ENCODE measurements at places on chromosomes 3 and 15.

DNA sequence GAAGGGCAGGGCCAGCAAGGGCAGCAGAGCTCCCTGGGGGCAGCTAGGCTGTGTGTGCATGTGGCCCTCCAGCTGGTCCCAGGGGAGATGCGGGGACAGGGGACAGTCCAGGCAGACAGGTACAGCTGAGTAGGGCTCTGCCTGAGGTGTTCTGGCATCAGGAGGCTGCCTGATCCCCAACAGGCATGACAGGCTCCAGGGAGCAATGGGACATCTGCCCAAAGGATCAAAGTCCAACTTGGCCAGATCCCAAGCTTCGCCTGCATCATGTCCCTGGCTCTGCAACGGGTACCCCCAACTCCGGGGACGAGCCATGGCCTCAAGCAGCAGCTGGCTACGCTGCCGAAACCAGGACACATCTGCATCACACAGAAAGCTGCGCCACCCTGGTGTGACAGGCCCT, 21.8 kb downstream of the ATRIP start:
- DNase-seq = no peak

DNA sequence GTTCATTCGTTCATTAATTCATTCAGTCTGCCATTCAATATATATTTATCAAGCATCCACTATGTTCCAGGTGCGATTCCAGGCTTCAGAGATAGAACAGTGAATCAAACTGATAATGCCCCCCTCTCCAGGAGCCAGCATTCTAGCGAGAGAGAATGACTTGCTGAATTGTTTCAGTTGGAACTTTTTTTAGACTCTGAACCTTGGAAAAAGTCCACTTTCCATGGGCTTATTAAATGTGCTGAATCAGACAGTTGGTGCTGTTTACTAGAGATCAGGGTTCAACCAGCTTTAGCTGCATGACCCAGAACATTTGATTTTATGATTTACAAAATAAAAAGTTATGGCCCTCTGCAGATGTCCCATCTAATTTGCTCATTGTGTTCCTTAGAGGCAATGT, 213.2 kb downstream of the THSD4 start:
- no peak for DNase-seq

- no peak for DNase-seq
Observed at GRCh38 chr3:131370935-131371687, 10.5 kb upstream of the NUDT16 start.

- DNase-seq = no peak
Observed at GRCh38 chr15:73601451-73602445, 31.4 kb downstream of the NPTN start.

DNA sequence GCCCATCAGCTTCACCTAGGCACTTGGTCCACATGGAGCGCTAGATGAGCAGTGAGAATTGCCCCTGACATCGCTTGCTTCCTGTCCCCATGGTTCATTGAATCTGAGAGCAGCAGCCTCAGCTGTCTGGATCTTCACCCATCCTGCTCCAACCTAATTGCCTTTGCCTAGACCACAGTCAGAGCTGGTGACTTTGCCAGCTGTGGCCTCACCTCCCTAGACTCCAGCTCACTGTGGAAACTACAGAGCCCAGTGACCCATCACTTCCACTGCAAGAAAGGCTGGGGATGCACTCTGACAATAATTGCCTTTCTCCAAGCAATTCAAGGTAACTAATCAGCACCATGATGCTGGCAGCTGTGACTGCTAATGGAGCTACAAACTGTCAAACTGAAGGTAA, 30.6 kb upstream of the SLC6A1 start:
- no peak for DNase-seq

- no peak for DNase-seq
Observed at GRCh38 chr3:139710212-139710611, 32.4 kb upstream of the NMNAT3 start.

GRCh38 chr3:14415501-14415900, 13.1 kb downstream of the SLC6A6 start:
- peak; percentile 54 for DNase-seq

DNA sequence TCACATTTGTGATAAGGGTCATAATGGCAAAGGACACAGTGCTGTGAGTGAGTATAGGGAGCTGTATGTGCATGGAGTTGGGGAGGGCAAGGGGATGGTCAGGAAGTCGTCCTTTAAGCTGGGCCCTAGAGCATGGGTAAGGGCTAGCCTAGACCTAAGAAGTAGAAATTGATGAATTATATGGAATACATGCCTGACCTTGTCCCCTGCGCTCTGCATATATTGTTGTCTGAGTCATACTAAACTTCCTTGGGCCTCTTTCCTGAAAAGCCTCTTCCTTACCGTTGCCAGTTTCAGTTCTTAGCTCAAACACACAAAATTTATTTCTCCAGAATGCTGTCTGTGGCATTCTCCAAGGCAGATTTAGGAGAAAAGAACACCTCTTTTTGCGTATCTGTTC, 4.6 kb downstream of the SNRK start:
- no peak for DNase-seq

GRCh38 chr15:100898152-100898490, 18.5 kb downstream of the ALDH1A3 start:
- DNase-seq = no peak

GRCh38 chr3:192194085-192194484, 533.3 kb downstream of the FGF12 start:
- DNase-seq = no peak

- no peak for DNase-seq
Observed at GRCh38 chr3:49928481-49929017, 1.1 kb downstream of the MON1A start.

GRCh38 chr3:10310578-10310977, 10.3 kb downstream of the SEC13 start:
- no peak for DNase-seq

DNA sequence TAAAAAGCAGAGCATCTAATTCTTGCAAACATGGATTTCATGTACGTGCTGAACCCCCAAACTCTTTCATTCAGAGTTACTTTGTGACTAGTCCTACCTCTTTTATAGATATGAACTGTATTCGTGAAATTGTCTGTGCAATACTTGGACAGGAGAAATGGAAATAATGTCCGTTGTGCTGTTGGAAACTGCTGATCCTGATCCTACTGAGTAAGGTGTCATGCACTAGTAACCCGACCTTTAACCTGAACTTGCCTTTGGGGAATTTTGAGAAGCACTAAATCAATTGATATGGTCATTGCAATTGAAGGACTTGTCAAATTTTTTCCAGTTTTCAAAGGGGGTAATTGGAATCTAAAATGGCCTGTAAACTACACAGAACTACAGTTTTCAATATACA, 856.4 kb downstream of the ROBO1 start:
- no peak for DNase-seq

DNA sequence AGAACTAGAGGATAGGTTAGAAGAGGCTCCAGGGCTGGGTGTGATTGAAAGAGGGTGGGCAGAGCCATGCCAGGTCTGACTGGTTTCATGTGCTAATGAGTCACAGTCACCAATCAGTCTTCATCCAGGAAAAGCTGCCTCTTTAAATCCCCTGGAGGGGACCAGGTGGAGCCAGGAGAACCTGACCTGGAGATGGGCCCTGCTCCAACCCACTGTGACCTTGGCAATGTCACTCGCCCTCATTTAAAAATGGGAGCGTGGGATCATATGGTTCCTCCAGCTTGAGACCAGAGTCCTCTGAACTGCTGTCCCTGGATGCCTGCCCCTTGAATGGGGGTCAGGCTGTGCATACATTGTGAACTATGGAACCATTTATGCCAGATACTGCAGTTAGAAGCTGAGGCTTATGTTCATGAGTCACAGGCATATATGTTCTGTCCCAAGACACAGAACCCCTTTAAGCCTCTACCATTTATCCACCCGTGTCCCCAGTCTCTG, 23.0 kb downstream of the HES1 start:
- DNase-seq = no peak

DNA sequence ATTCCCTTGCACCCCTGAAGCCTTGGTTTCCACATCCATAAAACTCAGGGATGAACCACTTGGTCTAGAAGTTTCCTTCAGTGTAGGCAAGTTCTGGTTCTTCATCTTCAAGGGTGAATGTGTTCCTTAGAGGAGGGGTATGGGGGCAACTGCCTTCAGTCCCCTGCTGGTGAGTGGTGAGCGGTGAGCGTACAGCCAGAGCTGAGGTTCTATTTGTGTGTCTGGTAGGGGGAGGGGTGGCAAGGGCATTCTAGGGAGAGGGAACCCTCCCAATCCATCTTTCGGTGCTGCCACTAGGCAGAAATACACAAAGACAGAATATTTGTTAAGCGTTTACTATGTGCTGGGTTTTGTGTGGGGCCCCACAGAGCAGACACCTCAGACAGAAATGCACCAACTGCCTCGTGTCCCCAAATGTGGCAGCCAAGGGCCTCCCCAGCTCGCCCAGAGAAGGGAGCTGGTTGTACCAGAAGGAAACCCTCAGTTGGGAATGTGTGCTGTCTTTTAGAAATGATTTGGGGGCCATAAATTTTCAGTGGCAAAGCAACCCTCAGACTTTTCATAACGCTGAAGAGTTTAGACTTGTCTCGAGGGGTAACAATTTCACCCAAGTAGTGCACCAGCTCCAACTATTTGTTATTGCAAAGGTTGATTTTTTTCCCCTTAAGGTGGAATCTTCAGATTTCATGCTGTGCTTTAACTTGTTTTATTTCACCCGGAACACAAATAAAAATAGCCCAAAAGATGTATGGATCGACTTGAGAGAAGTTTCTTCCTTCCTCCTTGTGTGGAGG, 137.6 kb downstream of the FBLN2 start:
- DNase-seq = no peak

GRCh38 chr15:49686599-49686998, 65.8 kb downstream of the DTWD1 start:
- DNase-seq = peak; percentile 5

DNA sequence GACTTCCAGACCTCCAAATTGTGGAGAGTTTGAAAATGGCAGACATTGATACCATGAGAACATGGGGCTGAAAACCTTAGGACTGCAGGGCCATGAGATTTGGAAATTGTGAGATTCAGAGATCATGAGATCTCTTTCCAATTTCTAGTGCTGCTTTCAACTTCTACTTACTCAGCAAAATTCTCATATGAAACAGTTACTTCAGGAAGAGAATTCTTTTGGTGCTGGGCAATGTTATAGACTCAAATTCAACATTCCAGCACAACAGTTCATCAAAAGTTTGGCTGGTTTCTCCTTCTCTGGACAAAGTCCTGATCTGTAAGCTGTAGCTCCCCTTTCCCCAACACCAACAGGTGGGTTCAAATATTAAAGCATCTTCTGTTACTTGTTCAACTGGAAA, 506.9 kb upstream of the NECTIN3 start:
- no peak for DNase-seq

DNA sequence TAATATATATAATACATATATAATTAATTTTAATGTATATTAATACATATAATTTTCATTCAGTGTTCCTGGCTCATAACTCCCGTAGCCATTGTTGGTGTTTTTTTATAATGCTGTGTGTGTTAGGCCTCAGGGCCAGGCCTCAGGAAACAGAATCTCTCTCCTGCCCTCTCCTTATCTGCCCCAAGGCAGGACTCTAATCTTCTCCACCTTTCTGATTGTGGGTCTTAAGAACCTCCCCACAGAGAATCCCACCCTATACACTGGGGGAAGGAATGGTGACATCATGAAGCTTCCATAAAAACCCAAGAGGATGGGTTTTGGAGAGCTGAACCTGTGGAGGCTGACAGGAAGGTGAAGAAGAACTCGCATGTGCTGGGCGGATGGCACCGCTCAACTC, 4.0 kb upstream of the FMN1 start:
- DNase-seq = no peak

- no peak for DNase-seq
Observed at GRCh38 chr15:50180091-50180490, 1.9 kb upstream of the SLC27A2 start.

GRCh38 chr3:42184651-42185443, 81.1 kb downstream of the CCK start:
- no peak for DNase-seq

DNA sequence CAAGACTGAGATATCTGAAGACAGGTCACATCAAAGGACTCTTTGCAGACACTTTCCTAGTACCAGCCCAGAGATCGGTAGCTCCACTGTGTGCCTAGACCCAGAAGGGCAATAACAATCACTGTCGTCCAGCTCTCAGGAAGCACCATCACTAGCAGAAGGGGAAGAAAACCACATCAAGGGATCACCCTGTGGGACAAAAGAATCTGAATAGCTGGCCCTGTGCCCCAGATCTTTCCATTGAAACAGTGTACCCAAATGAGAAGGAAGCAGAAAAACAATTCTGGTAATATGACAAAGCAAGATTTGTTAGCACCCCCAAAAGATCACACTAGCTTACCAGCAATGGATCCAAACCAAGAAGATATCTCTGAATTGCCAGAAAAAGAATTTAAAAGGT, 404.4 kb upstream of the NECTIN3 start:
- no peak for DNase-seq

GRCh38 chr3:165192610-165193192, 3.5 kb downstream of the SLITRK3 start:
- no peak for DNase-seq

DNA sequence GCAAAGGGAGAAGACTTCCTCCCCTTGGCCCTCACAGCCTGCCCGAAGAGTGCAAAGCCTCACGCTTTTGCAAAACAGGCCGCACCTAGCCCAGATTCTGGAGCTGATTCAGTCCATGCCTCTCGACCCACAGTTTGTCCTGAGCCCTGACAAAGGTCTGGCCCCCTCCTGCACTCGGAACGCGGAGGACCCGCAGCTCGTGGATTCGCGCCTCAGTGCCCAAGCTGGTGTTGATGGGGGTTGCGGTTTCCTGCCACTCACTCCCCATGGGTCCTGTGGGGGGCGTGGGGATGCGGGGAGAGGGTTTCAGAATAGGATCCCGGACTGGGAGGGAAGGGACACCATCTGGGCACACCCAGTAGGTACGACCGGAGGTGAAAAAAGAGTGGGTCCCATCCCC, 594 bp upstream of the CRABP1 start:
- no peak for DNase-seq

DNA sequence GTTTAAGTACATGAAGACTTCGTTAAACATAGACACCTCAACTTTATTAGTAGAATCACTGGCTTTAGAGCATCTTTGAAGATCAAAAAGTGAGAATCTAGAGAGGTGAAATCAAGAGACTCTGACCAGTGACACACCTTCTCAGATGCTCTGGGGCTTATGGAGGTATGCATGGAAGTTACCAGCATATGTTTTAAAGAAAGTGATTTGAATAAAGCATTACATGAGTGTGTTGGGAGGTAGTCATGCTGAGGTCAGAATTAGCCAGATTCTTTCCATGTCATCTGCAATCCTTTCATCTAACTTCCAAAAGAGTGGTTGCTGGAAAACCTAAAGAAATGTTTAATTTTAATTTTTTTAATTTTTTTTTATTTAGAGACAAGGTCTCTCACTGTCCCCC, 658.0 kb upstream of the GOLIM4 start:
- DNase-seq = no peak

DNA sequence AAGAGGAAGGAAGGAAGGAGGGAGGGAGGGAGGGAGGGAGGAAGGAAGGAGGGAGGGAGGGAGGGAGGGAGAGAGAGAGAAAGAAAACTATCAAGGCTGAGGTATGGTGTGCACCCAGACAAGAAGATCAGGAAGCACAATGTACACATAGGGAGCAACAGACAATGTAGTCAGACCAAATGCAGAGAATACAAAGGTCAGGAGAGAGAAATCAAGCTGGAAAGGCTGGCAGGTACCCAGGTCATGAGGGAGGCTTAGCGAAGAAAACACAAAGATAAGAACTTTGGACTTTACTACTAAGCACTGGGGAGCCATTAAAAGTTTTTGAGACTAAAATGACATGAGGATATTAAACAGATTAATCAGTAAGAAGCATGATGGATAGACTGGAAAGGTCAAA, 176.0 kb upstream of the TMCO5A start:
- no peak for DNase-seq

GRCh38 chr3:43181202-43181821, 75.4 kb upstream of the POMGNT2 start:
- DNase-seq = no peak

Data from HTR-8/SVneo (cell line).